ENCODE measurements at places on chromosomes 11 and 22.

DNA sequence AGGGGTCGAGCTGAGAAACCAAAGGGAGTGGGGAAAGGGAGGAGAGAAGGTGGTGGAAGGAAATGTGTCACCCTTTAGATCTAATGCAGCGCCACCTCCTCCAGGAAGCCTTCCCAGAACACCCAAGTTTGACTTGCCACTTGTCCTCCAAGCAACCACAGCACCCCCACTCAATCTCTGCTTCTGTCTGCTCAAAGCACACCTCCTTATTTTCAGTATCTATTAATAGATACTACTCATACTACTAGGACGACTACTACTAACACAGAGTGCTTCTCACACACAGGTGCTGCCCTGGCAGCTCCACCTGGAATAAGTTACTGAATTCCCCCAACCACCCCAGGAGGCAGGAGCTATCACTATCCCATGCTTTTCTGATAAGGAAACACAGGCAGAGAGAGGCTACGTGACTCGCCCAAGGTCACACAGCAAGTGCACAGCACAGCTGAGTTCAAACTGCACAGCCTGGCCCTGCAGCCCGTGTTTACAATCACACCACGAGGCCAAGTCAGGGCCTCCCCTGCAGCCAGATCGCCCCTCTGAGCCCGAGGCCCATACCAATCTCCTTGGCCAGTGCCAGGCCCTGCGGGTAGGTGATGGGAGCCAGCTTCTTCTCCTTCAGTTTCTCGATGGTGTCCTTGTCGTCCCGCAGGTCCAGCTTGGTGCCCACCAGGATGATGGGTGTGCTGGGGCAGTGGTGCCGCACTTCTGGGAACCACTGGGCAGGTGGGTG, 13.2 kb downstream of the RAC2 start:
- peak; percentile 58 for DNase-seq

DNA sequence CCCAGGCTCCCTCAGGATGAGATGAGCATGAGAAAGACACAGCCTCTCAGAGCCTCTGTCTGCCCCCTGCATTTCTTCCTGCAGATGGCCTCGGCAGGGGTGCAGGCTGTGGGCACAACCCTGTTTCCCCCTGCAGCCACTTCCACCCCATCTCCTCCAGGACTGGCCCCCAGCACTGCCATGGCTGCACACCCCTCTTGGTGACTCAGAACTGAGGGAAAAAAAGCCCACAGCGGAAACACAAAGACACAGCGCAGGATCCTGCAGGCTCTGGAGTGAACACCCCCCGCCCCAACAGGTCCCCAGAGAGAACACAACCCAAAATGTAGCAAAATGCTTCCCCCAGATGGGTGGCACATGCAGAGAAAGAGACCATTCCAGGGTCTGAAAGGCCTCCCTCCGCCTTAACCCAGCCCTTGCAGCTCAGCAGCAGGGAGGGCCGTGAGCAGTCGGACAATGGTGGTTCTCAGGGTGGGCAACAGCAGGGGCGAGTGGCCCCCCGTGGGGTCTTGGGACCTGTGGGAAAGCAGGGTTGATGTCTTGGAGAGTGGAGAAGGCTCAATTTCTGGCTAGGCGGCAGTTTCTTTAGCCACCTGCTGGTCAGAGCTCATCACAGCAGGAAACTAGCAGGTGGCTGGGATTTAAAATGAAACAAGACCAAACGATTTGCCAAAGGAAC, 8.0 kb downstream of the TUBGCP6 start:
- no peak for DNase-seq

- no peak for DNase-seq
These were observed 199.8 kb downstream of the MIAT start for GRCh38 chr22:26857169-26857568.

GRCh38 chr11:10567446-10567845, 1.0 kb downstream of the LYVE1 start:
- no peak for DNase-seq

- DNase-seq: no peak
These were observed 105.9 kb downstream of the NTM start for GRCh38 chr11:131476266-131476665.

DNA sequence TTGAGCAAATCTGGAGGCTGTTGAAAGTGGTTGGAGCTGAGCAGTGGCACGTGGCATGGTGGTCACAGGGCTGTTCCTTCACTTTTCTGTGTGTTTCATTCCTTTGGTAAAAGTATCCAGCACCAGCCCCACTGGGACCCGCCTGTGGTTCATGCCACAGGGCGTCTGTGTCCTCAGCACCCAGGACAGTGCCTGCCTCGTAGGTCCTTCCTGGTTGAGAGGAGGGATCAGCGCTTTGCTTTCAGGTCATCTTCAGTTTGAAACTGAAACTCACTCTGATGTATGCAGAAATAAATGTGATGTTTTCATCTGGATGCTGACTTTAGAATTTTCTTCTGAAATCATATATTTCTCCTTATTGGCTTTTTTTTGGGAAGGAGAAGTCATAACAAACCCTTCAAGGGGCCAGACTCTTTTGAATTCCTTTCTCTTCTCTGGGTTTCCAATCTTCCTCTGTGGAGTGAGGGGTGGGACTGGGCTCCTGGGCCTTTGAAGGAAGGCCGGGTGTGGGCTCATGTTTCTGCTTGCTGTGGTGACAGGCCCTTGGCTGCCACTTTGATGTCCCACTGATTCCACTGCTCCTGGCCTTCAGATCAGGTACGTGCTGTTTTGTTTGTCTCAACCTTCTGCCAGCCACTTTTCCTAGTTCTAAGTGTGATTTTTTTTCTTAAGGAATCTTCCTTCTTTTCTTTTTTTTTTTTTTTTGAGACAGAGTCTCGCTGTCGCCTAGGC, 26.2 kb downstream of the TBC1D22A start:
- DNase-seq: no peak

DNA sequence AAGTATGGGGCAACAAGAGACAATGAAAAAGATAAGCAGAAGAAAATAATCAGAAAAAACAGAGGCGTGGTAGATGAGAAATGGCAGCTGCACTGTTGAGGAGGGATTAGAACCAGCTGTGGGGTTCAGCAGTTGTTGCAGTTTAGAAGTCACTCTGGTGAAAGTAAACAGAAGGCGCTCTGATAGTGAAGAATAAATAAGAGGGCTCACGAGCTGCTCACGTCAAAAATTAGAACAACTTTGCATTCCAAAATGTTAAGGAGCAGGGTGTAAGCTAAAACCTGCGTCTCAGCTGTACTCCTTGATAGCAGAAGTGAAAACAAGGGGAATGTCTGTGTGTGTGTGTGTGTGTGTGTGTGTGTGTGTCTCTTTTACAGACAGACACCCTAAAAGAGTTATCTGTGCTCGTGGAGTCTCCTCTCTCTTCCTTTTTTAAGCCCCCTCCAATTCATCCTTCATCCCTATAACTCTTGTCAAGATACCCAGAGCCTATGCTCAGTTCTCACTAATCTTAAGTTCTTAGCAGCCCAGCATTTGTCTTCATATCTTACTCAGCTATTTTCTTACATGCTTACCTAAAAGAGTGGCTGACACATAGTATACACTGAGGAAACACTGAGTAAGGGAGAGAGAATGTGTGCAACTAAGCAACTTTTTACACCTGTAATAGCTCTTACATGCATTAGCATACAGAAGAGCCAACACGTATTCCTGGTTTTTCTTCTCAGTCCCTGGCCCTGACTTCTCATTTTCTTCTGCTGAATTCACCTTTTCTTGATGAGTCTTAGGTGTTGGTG, 8.9 kb downstream of the TTC17 start:
- DNase-seq: no peak

- DNase-seq: no peak
These were observed 8.3 kb downstream of the SEC14L6 start for GRCh38 chr22:30538280-30538679.

DNA sequence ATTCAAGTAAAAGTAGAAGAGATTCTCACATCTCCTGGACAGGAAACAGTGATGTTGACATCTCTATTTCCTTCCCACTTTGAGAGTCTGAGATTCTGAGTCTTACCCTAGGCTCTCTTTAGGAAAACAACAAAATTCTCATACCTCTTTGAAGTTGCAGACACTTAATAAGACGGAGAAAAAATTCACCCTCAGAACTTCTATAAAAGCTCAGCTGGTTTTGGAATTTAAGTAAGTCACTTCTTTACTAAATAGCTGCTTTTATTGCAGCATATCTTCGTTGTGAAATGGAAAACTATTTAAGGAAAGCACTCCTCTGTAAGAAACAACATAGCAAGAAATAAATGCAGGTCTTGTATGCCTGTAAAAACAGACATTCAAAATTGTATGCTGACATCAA, 79.1 kb downstream of the MSANTD4 start:
- no peak for DNase-seq

GRCh38 chr11:66002648-66003225, 434 bp downstream of the BANF1 start:
- no peak for DNase-seq

DNA sequence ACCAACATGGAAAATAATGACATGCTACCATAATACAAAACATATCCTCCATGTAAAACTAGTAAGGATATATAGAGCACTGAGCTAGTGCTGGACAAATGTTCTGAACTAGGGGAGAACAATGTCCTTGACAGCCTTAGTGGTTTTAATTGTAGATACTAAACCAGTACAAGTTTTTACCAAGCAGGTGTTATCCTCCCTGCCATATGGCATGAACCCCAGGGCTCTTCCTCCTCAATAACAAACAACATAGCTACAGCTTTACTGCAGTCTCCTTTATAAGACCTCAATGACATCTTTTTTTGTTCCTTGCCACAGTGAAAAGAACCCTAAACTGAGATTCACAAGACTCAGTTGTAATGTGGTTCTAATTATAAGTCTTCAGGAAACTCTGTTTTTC, 70.2 kb upstream of the GDPD4 start:
- no peak for DNase-seq

GRCh38 chr11:126662035-126662790, 306.7 kb downstream of the ST3GAL4 start:
- no peak for DNase-seq

- no peak for DNase-seq
These were observed 214.3 kb downstream of the CTTN start for GRCh38 chr11:70612459-70613141.

- DNase-seq: no peak
These were observed 9.8 kb downstream of the PACSIN2 start for GRCh38 chr22:43005106-43005505.

- no peak for DNase-seq
These were observed 14.1 kb downstream of the TNKS1BP1 start for GRCh38 chr11:57310630-57311086.

- no peak for DNase-seq
These were observed 81.1 kb downstream of the SCN3B start for GRCh38 chr11:123573286-123573685.

- DNase-seq: no peak
These were observed 27.8 kb upstream of the CDON start for GRCh38 chr11:126090452-126090851.

DNA sequence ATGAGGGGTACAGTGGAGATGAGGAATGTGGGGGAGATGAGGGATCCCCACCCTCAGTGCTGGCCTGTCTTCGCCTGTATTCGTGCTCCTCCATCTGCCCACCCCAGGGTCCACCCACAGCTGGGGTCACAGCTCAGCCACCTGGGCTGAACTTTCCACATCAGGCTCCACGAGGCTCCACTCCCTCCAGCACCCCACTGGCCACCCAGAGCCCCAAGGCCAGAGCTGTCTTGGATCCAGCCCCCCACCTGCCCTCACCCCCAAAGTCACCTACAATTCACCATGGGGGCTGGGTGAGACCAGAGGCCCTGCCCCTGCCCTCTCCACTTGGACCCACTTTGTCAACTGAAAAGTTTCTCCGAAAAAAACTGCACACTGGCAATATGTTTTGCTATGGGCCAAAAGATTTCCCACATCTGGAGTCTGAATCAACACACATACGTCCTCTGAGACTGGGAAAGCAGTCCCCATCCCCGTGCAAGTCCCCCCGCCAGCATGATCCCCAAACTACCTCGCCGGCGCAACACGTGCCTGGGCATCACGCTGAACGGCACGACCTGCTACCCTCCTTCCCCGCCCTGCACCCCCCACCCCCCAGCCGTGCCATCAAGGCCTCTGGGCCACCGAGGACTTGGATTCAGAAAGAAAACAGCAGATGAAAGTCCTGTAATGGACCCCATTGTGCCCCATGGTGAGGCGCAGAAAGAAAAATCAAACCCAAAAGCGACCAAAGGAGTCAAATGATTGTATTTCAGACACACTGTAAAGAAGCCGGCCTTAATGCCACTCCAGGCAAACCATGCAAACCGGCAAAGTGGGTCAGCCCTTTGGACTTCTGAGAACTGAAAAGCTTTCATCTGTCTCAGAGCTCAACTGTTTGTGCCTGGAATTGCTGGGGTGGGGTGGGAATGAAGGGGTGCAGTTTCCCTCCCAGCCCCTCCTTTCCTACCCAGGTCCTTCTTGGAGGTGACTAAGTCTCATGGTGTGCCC, 16.5 kb upstream of the GAL start:
- DNase-seq: no peak

GRCh38 chr11:820655-821511, 2.2 kb downstream of the PNPLA2 start:
- DNase-seq: no peak

DNA sequence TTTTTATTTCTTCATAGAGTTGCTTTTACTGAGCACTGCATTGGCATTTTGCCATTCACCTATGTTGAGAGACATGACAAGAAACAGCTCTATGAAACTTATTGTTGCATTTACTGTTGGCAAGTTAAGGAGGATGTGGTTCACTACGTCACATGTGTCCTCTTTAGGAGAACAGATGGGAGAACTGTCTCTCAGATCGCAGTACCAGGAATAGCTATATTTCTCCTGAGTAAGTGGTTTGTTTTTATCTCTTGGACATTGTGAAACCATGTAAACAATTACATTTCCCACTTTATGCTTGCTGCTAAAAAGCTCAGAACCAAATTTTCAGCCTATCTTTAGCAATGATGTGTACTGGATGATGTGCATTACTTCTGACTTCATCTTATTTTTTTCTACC, 34.8 kb upstream of the PSMA1 start:
- DNase-seq: peak; percentile 62

DNA sequence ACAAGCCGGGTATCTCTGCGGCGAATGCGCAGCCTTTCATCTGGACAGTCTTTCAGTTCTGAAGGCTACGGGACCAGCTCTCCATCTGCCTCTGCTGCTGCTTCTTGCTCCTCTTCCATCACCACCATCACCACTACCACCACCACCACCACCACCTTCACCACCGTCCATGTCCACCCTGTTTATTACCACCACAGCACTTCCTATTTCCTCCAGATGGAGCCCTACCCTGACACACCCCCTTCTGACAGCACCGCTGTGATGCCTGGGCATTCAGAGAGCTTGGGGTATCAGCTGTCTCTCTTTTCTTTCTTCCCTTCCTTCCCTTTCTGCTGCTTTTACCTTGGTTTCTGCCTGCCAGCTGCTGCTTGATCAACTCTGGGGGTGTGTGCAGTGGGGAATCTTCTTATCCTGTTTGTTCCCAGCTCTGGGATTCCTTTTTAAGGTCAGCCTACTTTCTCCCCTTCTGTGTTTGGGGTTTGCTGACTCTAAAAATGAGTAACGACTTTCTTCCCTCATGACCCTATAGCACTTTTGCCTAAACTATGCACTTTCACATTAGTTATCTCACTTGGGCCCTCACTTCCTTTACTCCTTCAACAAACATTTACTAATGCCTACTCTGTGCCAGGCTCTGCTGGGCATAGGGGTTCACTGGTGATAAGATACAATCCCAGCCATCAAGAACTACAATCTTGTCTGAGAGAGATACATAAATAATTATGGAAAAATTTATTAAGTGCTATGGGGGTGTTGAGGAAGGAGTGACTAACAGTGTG, 7.8 kb upstream of the RRM1 start:
- no peak for DNase-seq

GRCh38 chr11:106642331-106642730, 375.9 kb downstream of the GUCY1A2 start:
- DNase-seq: no peak

GRCh38 chr22:44382116-44383038, 69.6 kb upstream of the SHISAL1 start:
- no peak for DNase-seq

All from DND-41 (cell line).